Stimulated activated CD4-positive, alpha-beta T cell treated with anti-CD3 and anti-CD28 coated beads, Interleukin-4, amount 100 ng/mL, for 48 hours (primary cell): ENCODE measurements at places on chromosomes 1 and 21.
A peak's percentile ranks its signal among the peaks of the same experiment; 100 is the strongest.

GRCh38 chr1:52253421-52253820, 111.5 kb downstream of the ZFYVE9 start:
- DNase-seq, result no peak

DNA sequence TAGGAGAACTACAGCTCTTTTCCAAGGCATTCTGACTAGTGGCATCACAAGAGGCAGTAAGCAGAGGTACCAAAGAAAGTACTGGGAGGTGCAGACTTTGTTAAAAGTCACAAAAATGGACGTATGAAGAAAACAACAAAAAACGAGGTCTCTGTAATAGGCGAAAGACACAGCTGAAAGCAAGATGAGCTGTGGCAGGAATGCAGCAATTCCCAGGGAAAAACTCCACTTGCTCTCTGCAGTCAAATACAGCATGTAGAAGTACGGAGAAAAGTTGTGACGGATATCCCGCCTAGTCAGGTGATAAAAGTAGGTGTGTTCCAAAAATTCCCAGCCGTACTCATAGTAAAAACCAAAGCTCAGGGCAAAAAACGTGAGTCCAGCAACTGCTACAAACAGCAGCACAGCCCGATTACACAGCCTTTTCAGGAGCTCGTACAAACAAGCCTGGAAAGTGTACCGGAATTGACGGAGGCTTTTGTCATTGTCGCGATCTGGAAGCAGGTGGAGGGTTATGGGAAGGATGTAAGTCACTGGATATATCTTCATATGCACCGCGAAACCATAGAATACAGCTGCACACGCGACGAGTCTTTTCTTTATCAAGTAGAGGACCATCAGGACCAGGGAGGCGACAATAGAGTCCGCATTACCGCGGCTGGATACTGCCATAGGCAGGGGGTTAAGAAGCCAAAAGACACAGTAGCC, 979 bp downstream of the PIGM start:
- DNase-seq, result no peak

DNA sequence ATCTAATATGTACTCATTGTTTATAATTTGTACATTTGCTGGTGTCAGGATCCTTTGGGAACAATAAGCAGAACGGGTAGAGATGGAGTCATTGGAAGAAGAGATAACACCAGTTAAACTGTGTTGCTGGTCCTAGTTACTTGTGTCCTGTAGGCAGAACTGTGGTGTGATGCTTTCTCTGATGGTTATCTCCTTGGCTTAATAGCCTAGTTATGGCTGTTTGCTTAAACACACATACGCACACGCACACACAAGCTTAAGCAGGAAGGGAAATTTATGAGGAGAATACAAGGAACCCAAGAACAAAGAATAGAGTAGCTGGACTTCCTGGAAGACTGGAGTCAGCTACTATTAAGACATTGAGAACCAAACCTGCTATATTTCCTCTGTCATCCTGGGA, 5.7 kb upstream of the PKN2 start:
- DNase-seq, result no peak

GRCh38 chr1:218783131-218783530, 390.5 kb upstream of the LYPLAL1 start:
- no peak for DNase-seq

DNA sequence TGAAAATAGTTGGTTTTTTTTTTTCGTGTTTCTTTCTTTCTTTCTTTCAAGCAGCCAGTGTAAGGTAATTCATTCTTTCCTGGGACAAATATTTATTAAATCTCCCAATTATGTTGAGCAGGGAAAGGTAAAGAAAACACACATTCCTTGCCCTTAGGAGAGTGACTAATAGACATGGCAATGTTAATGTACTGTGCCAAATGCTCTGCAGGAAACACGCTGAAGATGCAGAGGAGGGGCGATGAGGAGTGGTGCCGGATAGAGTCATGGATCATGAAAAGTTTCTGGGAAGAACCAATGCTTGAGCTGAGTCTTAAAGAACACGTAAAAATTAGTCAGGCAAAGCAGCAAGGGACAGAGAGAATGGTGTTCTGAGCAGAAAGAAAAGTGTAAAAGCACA, 199.2 kb downstream of the DNM3 start:
- no peak for DNase-seq

- DNase-seq, result peak; percentile 83
Measured at GRCh38 chr1:39691383-39692151, at the start of gene HPCAL4. HPCAL4 (minus strand) TSS chr1:39691433; CDS start chr1:39684603, 6,830 bp downstream.

GRCh38 chr1:30188999-30189398, 534.4 kb downstream of the MATN1 start:
- no peak for DNase-seq
